ENCODE measurements at places on chromosomes 6 and 20.
A peak's percentile ranks its signal among the peaks of the same experiment; 100 is the strongest.

- peak; percentile 80 for DNase-seq
Observed at GRCh38 chr20:40339661-40340449, 349.2 kb downstream of the MAFB start.

DNA sequence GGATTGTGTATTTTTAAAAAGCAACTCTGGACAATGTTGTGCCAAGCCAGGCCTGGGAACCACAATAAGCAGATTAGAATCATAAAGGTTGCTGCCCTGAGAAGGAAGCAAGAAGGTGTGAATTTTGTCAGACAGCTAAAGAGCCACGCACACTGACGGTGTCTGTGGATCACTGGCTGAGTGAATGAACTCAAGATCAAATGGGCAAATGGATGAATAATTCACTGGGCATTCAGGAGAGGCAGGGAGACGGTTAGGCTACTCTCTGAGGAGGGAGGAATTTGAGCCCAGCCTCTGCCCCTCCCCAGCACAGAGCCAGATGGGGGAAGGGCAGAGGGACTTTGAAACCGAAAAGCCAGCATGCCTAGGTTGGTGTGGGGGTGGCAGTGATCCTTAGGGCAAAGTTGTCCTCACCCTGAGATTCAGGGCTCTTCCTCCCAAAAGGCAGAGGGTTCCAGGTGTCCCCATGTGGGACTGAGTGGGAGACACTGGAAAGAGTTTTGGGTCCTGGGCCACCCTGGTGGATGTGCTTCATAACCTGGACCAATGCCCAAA, 19.5 kb upstream of the SLC22A7 start:
- no peak for DNase-seq

GRCh38 chr20:49228676-49229075, 9.5 kb downstream of the DDX27 start:
- DNase-seq = no peak

- no peak for DNase-seq
Observed at GRCh38 chr6:156451726-156452125, 325.5 kb upstream of the ARID1B start.

DNA sequence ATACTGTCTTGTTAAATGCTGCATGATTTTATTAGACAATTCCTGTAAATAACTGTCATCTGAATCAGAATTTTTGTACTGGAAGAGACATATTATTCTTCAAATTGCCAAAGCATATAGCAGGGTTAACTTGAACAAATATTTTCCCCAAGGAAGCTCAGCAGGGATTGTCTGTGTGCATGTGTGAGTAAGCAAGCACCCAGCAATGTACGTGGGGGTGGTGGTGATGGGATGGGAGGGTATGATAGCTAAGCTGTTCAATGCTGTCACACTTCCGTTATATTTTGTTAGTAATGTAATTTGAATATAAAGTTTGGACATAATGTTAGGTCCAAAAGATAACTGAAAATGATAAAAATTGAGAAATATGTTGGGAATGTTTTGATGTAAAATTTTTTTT, 118.1 kb downstream of the MYB start:
- no peak for DNase-seq

GRCh38 chr20:13995086-13995665, at the start of gene MACROD2:
Gene MACROD2, plus strand, starts transcription at chr20:13995516.
- peak; percentile 54 for DNase-seq

DNA sequence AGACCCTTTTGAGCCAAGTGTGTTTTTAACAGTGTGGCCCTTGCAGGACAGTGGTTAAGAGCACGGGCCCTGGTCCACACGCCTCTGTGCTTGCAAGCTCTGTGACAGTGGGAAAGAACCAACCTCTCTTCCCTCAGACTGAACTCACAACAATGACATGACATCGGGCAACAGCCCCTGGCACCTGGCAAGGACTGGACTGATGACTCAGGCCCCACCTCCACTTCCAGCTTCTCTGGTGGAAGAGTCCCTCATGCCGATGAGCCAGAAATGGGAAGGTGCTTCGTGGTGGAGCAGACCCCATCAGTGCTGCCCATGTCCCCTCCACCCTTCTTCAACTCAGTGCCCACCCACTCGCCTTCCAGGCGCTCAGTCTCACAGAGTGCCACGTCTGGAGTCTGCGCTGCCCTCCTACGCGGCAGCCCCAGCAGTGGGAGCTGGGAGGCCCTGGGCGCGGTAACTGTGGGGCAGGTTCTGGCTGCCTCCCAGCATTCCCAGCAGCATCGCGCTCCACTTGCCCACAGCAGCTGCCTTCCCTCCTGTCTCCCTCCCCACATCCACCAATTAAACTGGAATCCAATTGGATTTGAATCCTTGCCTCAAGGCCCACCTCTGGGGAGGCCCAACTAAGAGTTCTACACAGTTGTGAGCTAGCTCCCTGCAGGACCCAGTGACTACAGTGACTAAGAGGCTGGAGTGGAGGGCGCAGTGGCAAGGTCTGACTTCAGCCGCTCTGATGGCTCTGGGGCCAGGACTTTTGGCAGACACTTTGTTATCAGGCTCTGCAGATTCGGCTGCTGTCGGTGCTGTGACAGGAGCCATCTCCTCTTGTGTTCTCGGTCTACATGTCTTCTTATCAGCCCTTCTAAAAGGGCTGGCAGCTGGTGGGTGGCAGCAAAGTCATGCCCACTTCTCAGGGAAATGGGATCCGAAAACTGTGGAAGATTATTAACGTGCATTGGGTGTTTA, 156.8 kb upstream of the MLN start:
- DNase-seq = no peak
